Stimulated activated CD4-positive, alpha-beta T cell treated with anti-CD3 and anti-CD28 coated beads, Interleukin-2, amount 100 ng/mL, for 4 hours (primary cell): ENCODE measurements at places on chromosomes 2 and 18.

DNA sequence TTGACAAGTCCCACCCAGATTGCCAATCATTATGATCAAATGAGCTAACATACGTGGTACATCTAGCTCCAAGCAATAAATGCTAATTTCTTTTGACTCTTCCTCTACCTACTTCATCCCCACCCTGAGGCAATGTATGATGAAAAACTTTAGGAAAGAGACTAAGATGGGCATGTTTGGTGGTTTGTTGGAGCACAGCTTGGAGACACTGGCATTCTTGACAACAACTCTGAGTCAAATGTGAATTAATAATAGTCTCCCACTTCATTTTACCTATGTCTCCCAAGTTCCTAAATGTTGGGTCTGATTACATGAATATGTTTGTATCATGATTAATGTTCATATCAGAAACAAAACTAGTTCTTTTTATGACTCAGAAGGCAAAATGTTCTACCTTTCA is 36.6 kb downstream of the EXOC6B start:
- DNase-seq = no peak

- DNase-seq = no peak
Observed at GRCh38 chr2:24785671-24786321, 7.4 kb downstream of the PTRHD1 start.

DNA sequence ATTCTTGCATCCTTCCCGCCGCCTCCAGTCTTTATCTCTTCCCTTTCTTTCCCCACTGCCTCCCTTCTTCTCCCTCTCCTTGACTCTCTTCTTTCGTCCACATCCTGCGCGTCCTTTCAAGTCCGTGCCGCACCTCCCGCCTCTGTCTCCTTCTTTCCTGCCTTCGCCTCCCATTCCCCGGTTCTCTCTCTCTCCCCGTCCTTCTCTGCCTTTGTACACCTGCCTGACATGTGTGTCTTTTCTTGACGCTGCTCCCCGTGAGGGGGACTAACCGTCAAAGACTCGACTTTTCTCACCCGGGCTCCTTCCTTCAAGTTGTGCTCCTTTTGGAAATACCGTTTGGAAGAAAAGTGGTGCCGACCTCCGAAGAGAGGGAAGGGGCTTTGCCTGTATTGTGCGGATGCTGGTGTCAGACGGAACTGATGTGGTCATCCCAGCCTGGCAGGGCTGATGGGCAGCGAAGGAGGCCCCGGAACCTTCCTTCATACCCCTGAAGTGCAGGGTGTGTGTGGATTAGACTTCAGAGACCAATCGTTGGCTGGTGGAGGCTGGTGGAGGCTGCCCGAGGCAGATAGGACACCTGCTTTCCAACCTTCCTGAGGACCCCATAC is 879 bp downstream of the TMEM178A start:
- DNase-seq = no peak

GRCh38 chr2:121207494-121207893 is 77.5 kb downstream of the TFCP2L1 start:
- DNase-seq = no peak

- DNase-seq = no peak
Observed at GRCh38 chr18:69349912-69350597, 50.6 kb upstream of the DOK6 start.

DNA sequence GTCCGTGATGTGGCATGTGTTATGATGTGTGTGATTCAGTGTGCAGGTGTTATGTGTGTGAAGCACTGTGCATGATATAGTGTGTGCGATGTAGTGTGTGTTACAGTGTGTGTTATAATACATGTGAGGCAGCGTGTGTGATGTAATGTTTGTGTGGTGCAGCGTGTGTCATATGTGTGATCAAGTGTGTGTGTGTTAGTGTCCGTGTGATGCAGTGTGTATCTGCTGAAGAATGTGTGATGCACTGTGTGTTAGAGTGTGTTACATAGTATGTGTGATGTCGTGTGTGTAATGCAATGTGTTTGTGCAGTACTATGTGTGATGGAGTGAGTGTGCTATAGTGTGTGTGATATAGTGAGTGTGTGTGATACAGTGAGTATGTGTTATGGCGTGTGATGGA is 182.8 kb upstream of the SOX11 start:
- DNase-seq = no peak

- DNase-seq = no peak
Observed at GRCh38 chr18:80191907-80192652, 55.2 kb downstream of the PARD6G start.

DNA sequence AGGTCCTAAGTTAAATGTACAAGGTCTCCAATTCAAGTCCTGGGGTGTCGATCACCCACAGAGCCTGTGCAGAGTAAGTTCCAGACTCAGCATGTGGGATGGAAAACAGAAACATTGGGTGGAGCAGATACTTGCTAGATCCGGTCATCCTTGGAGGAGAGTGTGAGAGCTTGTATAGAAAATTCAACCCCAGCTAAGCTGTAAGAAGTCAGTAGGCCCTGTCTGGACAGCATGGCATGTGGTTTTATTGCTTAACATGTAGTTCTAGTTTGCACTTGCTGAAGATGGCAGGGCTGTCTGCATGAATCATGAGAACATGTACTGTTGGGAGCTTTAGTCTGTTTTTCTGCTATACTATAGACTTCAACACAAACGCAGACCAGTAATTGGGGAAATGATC is 189.6 kb upstream of the RMP24 start:
- DNase-seq = no peak

DNA sequence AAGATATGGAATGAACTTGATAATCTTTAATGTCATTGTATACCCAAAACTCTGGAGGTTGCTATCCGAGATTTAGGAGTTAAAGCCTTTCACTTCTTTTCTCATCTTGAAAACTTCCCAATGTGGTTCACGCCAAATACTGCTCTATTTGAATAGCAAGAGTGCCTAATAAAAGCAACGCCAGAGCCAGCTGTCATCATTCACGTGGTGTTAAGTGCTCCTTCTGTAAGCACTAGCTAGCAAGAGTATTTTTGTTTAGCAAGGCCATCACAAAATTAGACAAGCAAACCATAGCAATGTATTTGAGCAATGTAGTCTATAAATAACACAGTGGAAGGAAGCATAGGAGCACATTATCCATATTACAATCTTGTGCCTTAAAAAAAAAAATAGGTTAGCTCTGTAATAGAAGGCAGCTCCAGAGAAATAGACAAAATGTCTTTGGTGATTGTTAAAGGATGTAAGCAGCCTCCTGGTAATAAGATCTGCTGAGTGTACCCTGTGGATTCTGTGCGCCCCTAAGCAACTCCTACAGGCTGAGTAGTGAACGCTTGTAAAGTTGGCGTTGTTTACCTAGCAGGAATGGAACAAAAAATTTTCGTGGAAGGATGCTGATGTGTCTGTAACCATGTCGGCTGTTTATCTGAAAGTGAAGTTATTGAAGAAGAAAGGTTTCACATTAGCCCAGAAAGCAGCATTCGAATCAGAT is 518.0 kb downstream of the CNTNAP5 start:
- DNase-seq = no peak

DNA sequence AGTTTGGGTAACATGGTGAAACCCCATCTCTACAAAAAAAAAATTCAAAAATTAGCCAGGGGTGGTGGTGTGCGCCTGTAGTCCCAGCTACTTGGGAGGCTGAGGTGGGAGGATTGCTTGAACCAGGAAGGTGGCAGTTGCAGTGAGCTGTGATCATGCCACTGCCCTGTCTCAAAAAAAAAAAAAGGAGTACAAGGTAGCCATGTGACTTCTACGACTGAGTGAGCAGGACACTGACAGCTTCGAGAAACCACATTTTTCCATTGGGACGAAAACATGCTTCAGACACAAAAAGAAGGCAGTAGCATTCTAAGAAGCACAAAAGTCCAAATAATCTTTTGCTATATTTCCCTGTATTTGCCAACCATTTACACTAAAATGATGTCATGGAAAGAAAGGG is 19.7 kb upstream of the IKZF2 start:
- DNase-seq = no peak

DNA sequence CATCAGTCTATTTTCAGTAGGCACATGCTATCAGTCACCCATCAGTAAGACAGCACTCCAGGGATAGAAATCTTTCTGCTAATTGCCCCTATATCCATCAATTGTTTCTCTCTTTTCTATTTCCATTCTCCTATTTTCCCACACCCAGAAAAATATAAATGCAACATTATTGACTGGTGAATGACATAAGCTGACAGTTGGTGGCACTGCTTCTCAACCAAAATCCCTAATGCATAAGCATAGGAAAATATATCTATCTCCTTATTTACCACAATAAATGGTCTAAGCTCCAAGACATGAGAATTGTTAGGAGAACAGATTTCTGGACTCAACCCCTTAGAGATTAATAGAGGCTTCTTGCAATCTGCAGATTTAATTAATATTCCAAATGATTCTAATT is 64.0 kb upstream of the REG3A start:
- DNase-seq = no peak

- DNase-seq = no peak
Observed at GRCh38 chr18:65282096-65282495, 468.7 kb upstream of the CDH7 start.

- DNase-seq = no peak
Observed at GRCh38 chr2:229344151-229344551, 73.1 kb upstream of the PID1 start.

DNA sequence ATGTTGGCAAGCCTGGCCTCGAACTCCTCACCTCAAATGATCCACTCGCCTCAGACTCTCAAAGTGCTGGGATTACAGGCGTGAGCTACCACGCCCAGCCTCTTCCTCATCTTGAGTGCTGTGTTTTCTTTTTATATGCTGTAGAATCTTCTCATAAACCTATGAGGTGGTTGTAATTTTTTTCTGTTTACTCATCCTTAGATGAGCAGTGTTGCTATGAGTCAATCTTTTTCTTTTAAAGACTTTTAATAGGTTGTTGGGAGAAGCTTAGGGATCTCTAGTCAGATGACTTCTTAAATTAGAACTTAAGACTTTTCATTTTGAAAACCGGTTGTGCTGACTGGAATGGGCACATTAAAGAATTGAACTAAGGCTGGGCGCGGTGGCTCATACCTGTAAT is 8.7 kb upstream of the AAK1 start:
- DNase-seq = no peak

GRCh38 chr2:118806797-118807667 is 40.4 kb downstream of the EN1 start:
- DNase-seq = no peak

GRCh38 chr2:24739354-24740025 is 53.7 kb downstream of the PTRHD1 start:
- DNase-seq = no peak

- no peak for DNase-seq
Observed at GRCh38 chr2:102872388-102872787, 110.6 kb downstream of the TMEM182 start.
